ENCODE measurements at places on chromosomes 7 and 10.

DNA sequence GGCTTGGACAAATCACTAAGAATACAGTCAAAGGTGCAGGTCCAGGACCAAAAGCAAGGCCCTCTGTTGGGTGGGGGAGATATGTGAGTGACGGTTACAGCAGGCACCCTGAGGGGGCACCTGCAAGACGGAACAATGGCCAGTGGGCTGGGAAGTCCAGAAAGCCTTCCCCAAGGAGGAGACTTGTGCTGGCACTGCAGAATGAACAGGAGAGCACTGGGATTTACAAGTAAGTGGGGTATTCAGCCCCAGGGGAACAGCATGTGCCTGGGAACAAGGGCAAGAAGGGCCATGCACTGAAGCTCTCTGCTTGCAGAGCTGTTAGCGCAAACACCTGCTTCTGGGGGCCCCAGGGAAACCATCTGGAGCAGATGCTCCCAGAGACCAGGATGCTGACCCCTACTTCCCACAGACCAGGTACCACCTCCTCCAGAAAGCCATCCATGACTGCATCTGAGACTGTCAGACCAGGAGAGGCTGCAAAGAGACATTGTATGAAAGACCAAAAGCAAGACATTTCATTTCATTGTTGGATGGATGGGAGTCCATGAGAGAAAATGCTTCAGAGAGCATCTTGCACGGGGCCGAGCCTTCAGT lies 24.6 kb upstream of the ZMIZ1 start:
- no peak overlapping the region for H3K27ac ChIP-seq
- no peak overlapping the region for H3K4me3 ChIP-seq
- H3K36me3 ChIP-seq = no peaks in the 10 kb centered on the region
- H3K27me3 ChIP-seq = peaks cover 29% of the 10 kb centered on the region
- no peak for DNase-seq

- H3K36me3 ChIP-seq = no peaks in the 10 kb centered on the region
- DNase-seq = no peak
- no peaks in the 10 kb centered on the region for H3K4me1 ChIP-seq
- H3K27ac ChIP-seq = no peak overlapping the region
- no peak overlapping the region for H3K4me3 ChIP-seq
Measured at GRCh38 chr7:38282081-38282480, 8.6 kb upstream of the TARP start.

DNA sequence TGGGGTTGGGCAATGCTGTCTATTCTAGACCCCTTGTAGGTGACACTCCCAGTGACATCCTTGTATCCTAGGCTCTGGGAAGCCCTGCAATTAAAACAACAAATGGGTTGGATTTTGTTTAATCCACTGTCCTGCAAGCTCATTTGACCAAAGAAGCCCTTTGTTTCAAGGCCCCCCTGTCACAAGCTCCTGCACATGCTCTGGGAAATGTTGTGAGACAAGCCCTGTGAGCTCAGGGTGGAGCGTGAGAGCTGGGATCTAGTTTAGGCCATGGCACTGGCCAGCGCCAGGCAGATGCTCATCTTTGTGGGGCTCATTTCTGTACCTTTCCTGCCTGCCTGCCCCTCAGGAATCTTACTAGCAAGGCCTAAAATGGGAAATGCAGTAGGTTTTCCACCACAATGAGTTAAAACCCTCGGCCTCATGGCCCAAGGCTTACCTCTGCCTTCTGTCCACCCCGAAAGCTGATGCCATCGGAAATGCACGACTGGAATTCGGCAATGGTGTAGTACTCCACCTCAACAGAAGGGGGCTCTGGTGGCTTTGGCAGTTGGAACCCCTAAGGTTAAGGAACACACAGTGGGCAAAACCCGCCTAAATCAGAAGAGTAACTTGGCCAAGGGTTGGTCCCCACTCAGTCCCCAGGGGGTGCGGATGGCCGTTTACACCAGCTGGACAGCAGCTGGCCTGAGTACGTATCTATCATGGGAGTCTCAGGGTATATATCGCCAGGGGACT lies 112.0 kb downstream of the NEURL1 start:
- H3K27me3 ChIP-seq = no peaks in the 10 kb centered on the region
- peak; percentile 52 for DNase-seq
- H3K36me3 ChIP-seq = peaks cover 16% of the 10 kb centered on the region
- no peak overlapping the region for H3K27ac ChIP-seq
- no peaks in the 10 kb centered on the region for H3K4me1 ChIP-seq

GRCh38 chr10:120632942-120633341 lies 175.9 kb downstream of the PLPP4 start:
- H3K4me3 ChIP-seq = no peak overlapping the region
- no peaks in the 10 kb centered on the region for H3K4me1 ChIP-seq
- no peak for DNase-seq
- no peaks in the 10 kb centered on the region for H3K36me3 ChIP-seq
- H3K27me3 ChIP-seq = peaks cover 7% of the 10 kb centered on the region
- H3K27ac ChIP-seq = no peak overlapping the region

DNA sequence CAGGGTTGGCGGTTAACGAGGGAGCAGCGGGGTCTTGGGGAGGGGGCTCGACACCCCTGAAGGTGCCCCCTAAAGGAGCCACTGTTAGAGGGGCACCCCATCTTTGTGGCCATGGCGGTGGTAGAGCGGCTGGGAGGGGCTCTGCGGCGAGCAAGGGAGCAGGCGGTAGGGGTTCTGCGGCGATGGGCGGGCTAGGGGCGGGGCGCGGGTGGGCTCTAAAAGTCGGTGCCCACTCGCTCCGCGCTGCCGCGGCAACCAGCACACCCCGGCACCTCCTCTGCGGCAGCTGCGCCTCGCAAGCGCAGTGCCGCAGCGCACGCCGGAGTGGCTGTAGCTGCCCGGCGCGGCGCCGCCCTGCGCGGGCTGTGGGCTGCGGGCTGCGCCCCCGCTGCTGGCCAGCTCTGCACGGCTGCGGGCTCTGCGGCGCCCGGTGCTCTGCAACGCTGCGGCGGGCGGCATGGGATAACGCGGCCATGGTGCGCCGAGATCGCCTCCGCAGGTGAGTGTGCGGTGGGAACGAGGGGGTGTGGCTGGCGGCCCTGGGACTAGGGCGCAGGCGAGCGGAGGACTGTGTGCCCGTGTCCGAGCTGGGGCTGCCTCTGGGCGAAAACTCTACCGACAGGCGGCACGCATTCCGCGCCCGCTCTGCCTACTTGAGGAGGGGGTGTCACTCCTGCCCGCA lies at the start of gene MEST:
Gene MEST, plus strand, starts transcription at position 245 of the 682 bp plus-strand sequence. Its CDS starts 229 bp downstream, at position 474.
- no peaks in the 10 kb centered on the region for H3K27me3 ChIP-seq
- no peak within 1 kb of the TSS for H3K27ac ChIP-seq
- DNase-seq = no peak

DNA sequence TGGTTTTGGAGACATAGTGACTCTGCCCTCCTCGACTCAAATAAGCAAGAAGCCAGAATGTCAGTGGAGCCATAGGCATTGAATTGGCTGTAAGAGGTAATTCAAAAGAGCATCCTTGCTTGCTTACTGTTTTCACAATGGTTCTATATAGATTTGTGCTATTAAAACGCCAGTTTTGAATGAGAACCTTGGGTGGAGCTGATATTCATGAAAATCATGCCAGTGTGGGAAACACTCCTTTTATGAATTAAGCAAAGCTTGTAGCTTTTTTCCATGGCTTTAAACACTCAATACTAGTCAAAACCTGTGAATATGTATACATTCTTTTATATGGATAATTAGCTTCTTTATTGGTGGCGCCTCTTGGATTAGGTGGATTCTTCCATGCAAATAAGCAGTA lies 252.5 kb downstream of the SLC25A13 start:
- H3K4me3 ChIP-seq = no peak overlapping the region
- H3K27me3 ChIP-seq = peaks cover 94% of the 10 kb centered on the region
- no peak for DNase-seq
- no peak overlapping the region for H3K27ac ChIP-seq

DNA sequence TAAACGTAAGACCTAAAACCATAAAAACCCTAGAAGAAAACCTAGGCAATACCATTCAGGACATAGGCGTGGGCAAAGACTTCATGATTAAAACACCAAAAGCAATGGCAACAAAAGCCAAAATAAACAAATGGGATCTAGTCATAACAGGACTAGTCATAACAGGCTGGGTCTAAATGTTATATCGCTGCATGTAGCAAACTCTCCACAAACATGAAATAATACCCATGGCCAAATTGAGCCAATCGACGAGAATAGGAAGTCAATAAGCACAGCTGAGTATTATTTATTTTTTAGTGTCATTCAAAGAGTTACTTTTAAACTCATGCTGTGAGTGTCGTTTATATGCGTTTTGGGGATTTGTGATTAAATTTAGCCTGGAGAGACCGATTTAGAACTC lies 225.1 kb downstream of the TFEC start:
- H3K27me3 ChIP-seq = peaks cover 89% of the 10 kb centered on the region
- H3K36me3 ChIP-seq = no peaks in the 10 kb centered on the region
- H3K27ac ChIP-seq = no peak overlapping the region
- H3K4me3 ChIP-seq = no peak overlapping the region

GRCh38 chr10:128221117-128221516 lies 94.9 kb upstream of the MKI67 start:
- no peaks in the 10 kb centered on the region for H3K4me1 ChIP-seq
- DNase-seq = no peak
- H3K27ac ChIP-seq = no peak overlapping the region
- H3K4me3 ChIP-seq = no peak overlapping the region
- H3K36me3 ChIP-seq = no peaks in the 10 kb centered on the region

GRCh38 chr10:3946234-3947229 lies 161.5 kb upstream of the KLF6 start:
- no peak overlapping the region for H3K4me3 ChIP-seq
- DNase-seq = no peak
- no peaks in the 10 kb centered on the region for H3K27me3 ChIP-seq
- peaks cover 12% of the 10 kb centered on the region for H3K4me1 ChIP-seq

DNA sequence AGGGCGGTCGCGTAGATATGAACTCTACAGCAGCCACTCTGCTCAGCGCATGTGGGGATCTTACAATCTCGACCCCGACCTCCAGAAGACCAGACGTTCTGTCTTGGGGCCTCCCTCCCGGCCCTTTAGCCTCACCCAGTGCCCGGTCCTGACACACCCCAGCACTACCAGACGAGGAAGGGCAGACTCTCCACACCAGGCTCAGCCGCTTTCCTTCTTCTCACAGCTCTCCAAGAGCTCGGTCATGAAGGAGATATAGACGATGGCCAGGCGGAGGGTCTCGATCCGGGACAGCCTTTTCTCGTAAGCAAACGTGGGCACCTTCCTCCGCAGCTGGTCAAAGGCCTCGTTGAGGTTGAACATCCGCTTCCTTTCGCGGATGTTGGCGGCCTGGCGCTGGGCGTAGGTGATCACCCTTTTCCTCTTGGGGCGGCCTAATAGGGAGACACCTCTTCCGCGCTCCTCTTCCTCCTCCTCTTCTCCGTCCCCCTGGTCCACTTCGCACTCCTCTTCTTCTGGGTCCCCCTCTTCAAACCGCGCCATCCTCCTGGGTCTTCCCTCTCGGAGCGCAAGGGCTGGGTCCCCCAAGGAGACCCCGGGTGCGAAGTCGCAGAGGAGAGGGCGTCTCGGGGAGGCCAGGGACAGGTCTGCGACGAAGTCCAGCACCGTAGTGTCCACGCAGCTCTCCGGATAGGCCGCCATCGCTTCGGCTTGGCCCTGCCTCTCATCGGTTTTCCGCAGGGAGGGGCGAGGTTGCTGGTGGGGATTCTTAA lies at the start of gene FERD3L:
Gene FERD3L, minus strand, starts transcription at position 761 of the 773 bp plus-strand sequence. Its CDS starts 59 bp downstream, at position 702.
- no peaks in the 10 kb centered on the region for H3K36me3 ChIP-seq
- no peaks in the 10 kb centered on the region for H3K27me3 ChIP-seq
- H3K27ac ChIP-seq = no peak within 1 kb of the TSS
- H3K4me3 ChIP-seq = no peak within 1 kb of the TSS

DNA sequence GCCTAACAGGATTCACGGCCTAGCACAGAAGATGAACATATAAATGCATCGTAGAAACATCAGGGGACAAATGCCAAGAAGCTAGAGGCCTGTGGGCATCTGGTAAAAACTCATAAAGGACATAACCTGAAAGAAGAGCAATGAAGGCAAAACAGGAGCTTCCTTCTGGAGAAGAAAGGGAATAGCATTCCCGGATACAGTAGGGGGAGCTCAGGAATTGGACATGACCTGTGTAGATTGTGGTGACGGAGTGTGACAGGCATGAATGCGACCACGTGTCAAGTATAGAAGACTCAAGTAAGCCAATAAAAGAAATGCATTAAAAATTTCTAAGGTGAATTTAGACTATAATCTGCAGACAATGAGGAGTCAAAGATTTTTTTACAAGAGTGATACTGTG lies 270.1 kb downstream of the AGMO start:
- H3K4me1 ChIP-seq = no peaks in the 10 kb centered on the region
- no peak for DNase-seq
- H3K27ac ChIP-seq = no peak overlapping the region
- peaks cover 20% of the 10 kb centered on the region for H3K27me3 ChIP-seq
- H3K36me3 ChIP-seq = no peaks in the 10 kb centered on the region
- H3K4me3 ChIP-seq = no peak overlapping the region

DNA sequence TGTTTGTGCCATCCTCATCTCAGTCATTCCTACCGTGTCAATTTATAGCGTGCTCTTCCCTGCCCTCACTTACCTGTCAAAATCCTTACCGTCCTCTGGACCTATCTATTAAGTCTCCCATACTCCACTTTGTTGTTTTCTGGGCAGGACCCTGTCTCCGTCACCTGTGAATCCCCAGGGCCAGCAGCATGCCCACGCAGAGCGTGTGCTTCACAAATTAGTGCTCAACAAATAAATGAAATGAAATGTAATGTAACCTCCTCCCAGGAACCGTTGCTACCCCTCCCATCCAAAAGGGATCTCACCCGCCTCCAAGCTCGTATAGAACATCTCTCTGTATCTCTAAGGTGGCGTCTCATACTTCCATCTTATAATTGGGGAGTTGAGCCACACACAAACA lies 589.9 kb upstream of the MGMT start:
- no peak for DNase-seq
- no peak overlapping the region for H3K4me3 ChIP-seq
- no peaks in the 10 kb centered on the region for H3K36me3 ChIP-seq
- peaks cover 6% of the 10 kb centered on the region for H3K4me1 ChIP-seq

- no peaks in the 10 kb centered on the region for H3K27me3 ChIP-seq
- no peaks in the 10 kb centered on the region for H3K4me1 ChIP-seq
- peaks cover 15% of the 10 kb centered on the region for H3K36me3 ChIP-seq
Measured at GRCh38 chr7:44791278-44792219, 4.9 kb upstream of the PPIA start.

DNA sequence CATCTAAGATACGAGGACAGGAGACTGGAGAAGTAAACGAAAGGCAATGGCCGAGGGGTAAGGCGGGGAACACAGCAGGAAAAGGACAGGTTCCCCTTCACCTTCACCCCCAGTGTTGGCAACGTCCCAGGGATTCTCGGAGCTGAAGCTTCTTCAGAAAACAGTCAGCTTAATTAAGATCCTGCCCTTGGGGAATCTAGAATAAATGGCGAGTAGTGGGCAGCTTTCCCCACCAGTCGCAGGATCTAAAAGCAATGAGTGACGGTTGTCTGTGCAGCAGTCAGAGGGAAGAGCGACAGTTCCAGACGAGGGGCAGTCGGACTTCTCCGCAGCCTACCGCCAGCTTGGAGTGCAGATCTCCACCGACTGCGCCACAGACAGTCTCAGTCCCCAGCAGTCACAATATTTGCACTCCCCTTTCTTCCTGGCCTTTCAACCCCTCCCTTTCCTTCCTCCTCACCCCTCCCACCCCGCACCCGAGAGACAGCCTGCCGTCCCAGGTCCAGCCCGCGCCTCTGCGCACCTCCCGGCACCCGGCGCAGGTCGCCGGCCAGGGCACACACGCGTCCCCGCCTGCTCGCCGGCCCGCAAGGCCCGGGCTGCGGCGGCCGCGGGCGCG lies 10.9 kb upstream of the SP8 start:
- no peaks in the 10 kb centered on the region for H3K36me3 ChIP-seq
- H3K27ac ChIP-seq = no peak overlapping the region
- no peak for DNase-seq
- peaks cover 13% of the 10 kb centered on the region for H3K27me3 ChIP-seq
- H3K4me3 ChIP-seq = peak overlapping the region; percentile 82

All from MCF 10A (cell line).